ENCODE measurements at places on chromosomes 1 and 21. TPM values are rescaled to one million over a fixed set of nuclear protein-coding genes. Genes with fewer than 3 reads are reported as not detected.

The MPC2 gene
- total RNA-seq, result 23.5 TPM

The TTC22 gene
- not detected for total RNA-seq

The LIPI gene
- not detected for total RNA-seq

The NDUFS5 gene
- 275 TPM for total RNA-seq

The CDK18 gene
- total RNA-seq, result 2.2 TPM

The TCHH gene
- total RNA-seq, result not detected

The TMEM269 gene
- under 0.01 TPM for total RNA-seq

All from pericardium fibroblast (primary cell).